ENCODE measurements at places on chromosomes 6 and 20.

DNA sequence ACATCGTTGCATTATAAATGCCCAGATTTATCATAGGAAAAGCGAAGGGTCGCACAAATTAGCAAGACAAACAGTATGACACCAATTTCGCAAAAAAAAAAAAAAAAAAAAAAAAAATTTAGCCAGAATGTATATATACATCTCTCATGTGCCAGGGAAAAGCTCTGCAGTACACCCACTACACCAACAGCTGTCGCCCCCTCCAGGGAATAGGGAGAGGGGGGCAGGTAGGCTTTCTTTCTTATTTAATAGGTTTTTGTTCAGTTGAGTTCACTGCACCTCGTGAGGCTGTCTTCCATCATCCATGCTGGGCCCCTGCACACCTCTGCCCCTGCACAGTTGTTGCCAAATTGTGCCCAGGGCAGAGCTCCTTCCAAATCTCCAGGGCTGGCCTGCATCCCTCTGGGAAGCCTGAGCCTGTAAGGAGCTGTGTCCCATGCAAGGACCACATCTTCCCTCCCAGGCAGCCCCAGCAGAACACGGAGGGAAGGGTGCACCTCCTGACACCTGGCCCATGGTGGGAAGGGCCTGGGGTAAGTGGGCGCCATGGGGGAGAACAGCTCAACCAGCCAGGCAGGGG, 85.4 kb downstream of the NINL start:
- no peak for DNase-seq

GRCh38 chr6:125792680-125793079, 1.9 kb downstream of the NCOA7 start:
- DNase-seq: no peak

DNA sequence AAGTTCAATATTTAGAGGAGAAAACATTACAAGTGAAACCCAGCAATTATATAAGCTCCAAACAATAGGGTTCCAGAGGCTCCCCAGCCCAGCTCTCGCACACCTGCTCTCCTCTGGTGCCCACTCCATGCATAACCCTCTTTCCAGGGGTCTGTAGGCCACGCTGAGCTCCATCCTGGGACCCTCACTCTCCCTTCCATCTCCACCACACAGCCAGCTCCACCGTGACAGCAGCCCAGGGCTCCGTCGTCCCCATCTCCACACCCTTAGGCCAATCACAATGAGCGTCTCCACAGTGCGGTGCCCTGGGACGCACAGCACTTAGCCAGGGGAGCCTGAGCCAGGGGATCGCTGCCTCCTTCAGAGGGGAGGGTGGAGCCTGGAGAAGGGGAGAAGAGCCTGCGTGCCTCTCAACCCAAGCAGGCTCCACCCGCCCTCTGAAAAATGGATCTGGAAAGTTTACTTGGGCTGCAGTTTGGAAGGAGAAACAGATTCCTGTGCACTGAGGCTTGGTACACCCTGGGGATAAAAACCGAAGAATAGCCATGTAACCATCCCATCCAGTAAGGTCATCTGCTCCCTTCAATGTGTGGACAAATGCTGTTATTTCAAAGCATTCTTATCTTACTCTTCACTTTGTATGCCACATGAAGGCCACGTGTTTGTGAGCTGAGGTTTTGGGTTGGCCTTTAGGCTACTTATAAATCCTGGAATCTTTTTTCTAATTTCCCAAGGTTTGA, 72.4 kb upstream of the GGTLC1 start:
- no peak for DNase-seq

- DNase-seq: no peak
These were observed 27.5 kb downstream of the NCOA7 start for GRCh38 chr6:125818225-125818657.

DNA sequence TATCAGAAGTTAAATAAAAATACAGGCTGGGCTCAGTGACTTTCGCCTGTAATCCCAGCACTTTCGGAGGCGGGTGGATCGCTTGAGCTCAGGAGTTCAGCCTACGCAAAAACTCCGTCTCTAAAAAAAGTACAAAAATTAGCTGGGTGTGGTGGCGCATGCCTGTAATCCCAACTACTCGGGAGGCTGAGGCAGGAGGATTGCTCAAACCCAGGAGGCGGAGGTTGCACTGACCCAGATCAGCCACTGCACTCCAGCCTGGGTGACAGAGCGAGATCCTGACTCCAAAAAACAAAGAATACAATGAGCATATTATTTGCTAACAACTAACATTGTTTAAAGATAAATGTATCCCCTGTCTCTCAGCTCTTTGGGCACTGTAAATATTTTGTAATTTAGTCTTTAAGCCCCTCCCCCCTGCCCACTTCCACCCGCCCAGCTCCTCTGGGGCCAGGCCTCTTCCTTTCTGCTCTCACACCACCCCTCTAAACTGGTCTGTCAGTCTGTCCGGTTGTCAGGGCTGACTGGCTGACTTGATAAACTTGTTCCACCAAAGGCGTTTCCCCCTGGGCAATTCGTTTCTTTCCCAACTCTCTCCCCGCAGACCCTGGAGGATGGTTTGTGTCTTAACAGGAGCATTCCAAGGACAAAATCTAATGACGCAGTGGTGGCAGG, 62.4 kb upstream of the QKI start:
- no peak for DNase-seq

GRCh38 chr6:164099269-164099865, 684.8 kb downstream of the QKI start:
- DNase-seq: no peak

GRCh38 chr6:165823609-165824326, 160.7 kb upstream of the PDE10A start:
- DNase-seq: no peak

- DNase-seq: no peak
These were observed 3.7 kb upstream of the MLIP start for GRCh38 chr6:54107470-54108090.

- DNase-seq: no peak
These were observed 16.8 kb upstream of the CHRNA4 start for GRCh38 chr20:63377951-63378381.

DNA sequence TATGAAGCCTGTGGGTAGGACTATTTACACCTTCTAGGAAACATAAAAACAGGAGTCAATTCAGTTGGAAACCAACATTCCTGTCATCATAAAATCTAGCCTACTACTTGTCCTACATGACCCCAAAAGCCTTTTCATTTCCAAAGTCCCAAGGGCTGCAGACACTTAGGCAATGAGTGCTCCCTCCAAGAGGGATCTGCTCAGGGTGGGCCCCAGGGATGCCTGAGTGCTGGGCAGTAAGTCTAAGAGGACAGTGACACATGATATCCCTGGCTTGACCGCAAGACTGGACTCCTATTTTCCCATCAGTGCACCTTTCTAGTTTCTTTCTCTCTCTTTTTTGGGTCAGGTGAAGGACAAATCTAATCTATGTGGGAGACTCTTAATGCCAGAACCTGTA, 1101.3 kb downstream of the GRIK2 start:
- no peak for DNase-seq

DNA sequence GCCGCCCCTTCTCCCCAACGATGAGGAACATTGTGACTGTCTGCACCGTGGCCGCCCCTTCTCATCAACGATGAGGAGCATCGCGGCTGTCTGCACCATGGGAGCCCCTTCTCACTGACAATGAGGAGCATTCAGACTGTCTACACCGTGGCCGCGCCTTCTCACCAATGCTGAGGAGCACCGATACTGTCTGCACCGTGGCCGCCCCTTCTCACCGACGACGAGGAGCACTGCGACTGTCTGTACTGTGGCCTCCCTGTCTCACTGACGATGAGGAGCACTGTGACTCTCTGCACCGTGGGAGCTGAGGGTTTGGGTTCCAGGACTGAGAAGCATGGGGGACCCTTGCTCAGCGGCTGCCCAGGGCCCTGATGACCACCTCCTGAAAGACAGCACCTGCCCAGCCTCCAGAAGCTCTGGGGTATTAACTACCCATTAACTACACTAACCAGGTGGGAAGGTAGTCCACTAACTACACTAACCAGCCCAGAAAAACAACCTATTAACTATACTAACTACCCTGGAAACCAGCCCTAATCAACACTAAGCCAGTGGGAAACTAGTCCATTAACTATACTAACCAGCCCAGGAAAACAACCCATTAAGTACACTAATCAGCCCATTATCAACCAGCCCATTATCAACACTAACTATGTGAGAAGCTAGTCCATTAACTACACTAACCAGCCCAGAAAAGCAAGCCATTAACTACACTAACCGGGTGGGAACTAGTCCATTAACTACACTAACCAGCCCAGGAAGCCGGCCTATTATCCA, 116.9 kb downstream of the TAF4 start:
- no peak for DNase-seq

GRCh38 chr6:148328876-148329555, 13.6 kb upstream of the SASH1 start:
- no peak for DNase-seq

GRCh38 chr20:61385296-61385695, 133.2 kb downstream of the CDH4 start:
- DNase-seq: no peak

Measured in left renal pelvis (tissue), 4 donors.